ENCODE measurements at places on chromosomes 13 and 19. TPM values are rescaled to one million over a fixed set of nuclear protein-coding genes. Genes with fewer than 3 reads are reported as not detected.

KANK3 gene
- 0.17 TPM for total RNA-seq

CD37 gene
- not detected for total RNA-seq

C19orf85 gene
- not detected for total RNA-seq

PTH2 gene
- total RNA-seq = not detected

HCST gene
- not detected for total RNA-seq

STOML3 gene
- total RNA-seq = not detected

DPF1 gene
- total RNA-seq = 3.5 TPM

ZNF575 gene
- 0.59 TPM for total RNA-seq

ELF1 gene
- total RNA-seq = 20.2 TPM

PLVAP gene
- total RNA-seq = not detected

IRGC gene
- total RNA-seq = not detected

HNRNPL gene
- 266 TPM for total RNA-seq

KLHL1 gene
- total RNA-seq = not detected

EMP3 gene
- 223 TPM for total RNA-seq

SOX1 gene
- total RNA-seq = not detected

LIM2 gene
- total RNA-seq = not detected

CYSLTR2 gene
- total RNA-seq = not detected

KLK12 gene
- total RNA-seq = not detected

F10 gene
- 12.0 TPM for total RNA-seq

URAD gene
- not detected for total RNA-seq

CERS1 gene
- 0.34 TPM for total RNA-seq

CNFN gene
- total RNA-seq = not detected

ZNF614 gene
- total RNA-seq = 4.0 TPM

COL5A3 gene
- total RNA-seq = 0.34 TPM

ARHGAP45 gene
- total RNA-seq = 2.9 TPM

SIGLEC6 gene
- not detected for total RNA-seq

METTL21C gene
- not detected for total RNA-seq

SMIM44 gene
- total RNA-seq = not detected

GFY gene
- not detected for total RNA-seq

TJP3 gene
- not detected for total RNA-seq

ZNF570 gene
- 3.4 TPM for total RNA-seq

C1QTNF9B gene
- total RNA-seq = not detected

MEIS3 gene
- total RNA-seq = 6.7 TPM

HIPK4 gene
- under 0.01 TPM for total RNA-seq

CA11 gene
- 0.74 TPM for total RNA-seq

F2RL3 gene
- not detected for total RNA-seq

BCL2L12 gene
- total RNA-seq = 35.8 TPM

KLK4 gene
- not detected for total RNA-seq

MEIOSIN gene
- total RNA-seq = not detected

SULT2B1 gene
- total RNA-seq = 0.15 TPM

C2CD4C gene
- total RNA-seq = not detected

RFXAP gene
- total RNA-seq = 1.0 TPM

PLK5 gene
- not detected for total RNA-seq

MAST1 gene
- 0.89 TPM for total RNA-seq

LHFPL6 gene
- 14.0 TPM for total RNA-seq

PPM1N gene
- 0.89 TPM for total RNA-seq

STAP2 gene
- total RNA-seq = 5.4 TPM

CBLC gene
- total RNA-seq = 1.9 TPM

NLRP5 gene
- not detected for total RNA-seq

KLK14 gene
- total RNA-seq = not detected

ARHGAP33 gene
- total RNA-seq = 6.5 TPM

IL11 gene
- 2.4 TPM for total RNA-seq

BCAM gene
- 18.3 TPM for total RNA-seq

CDC42EP5 gene
- 30.4 TPM for total RNA-seq

Data from bronchus fibroblast of lung (primary cell).